ENCODE measurements at places on chromosomes 7 and 10.

DNA sequence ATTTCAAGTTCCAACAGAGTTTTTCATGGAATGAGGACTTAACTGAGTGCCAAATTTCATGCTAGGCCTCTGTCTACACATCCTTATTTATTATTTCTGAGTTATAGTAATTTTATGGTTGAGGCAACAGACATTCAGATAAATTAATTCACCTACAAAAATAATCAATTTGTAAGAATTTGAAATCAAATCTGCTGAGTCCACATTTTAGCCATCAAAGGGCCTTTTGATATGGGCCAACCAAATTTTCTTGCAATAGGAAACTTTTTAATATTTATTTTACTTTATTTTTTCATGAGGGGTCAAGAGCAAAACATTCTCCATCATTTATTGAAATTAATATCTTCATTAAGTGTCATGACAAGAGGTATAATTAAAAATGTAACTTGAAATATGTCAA is 875.5 kb downstream of the NRG3 start:
- no peak for DNase-seq

GRCh38 chr10:106557951-106558733 is 606.4 kb downstream of the SORCS1 start:
- no peak for DNase-seq

GRCh38 chr10:70441895-70442309 is 421 bp upstream of the NODAL start:
- DNase-seq = no peak

DNA sequence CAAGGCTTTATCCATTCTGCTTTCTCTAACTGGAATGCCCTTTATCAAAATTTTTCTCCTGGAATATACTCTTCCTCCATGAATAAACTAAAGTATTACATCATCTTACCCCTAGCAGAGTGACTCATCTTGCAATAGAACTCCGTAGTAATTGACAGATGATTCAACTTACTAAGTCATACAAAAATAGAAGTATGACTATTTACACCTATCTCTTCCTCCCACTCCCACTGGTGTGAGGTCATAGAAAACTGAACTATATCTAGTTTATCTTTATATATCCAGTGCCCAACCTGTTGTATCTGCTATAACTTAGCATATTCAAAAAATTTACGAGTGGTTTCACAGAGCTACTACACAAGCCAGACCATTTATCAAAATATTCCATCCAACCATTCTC is 26.1 kb downstream of the ABCB1 start:
- DNase-seq = peak; percentile 48

DNA sequence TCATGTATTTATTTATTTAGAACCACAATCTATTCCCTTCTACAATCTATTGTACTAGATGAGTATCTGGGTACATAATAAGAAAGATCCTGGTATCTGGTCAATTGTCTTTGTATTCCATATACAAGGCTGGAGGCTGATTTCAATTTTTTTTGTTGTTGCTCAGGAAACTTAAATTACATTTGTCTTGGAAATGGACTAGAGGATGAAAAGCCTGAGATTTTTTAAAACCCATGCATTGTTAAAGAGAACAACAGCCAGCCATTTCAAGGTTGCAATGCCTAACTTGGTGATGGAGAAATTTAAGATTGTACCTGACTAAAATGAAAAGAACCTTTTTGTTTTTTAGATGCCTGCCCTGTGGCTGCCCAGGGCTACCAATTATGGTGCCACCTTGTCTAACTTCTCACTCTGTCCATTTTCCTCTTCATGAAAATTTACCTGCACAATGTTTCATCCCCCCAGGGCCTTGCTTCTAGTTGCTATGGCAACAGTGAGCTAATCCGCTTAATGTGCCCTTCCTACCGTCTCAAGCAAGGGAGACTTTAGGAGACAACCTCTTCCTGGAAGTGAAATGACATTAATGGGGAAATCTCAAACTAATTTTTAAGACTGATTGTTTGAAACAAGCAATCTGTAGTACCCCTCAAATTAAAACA is 203.7 kb upstream of the PHYHIPL start:
- no peak for DNase-seq

DNA sequence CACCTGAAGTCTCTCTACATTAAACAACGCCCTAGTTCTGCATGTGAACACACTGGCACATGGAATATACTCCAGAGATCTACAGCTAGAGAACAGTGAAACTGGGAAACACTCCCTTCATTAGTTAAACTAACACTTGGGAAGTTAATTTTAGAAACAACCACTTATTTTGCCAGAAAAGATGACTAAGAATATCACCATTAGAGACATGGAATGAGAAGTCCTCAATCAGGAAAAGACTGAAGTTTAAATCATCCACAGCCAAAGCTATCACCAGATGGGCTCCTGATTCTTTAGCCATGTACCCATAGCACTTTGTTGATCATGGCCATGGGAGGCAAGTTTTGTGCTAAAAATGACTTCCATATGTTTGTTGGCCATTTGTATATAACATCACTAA is 719.5 kb downstream of the KCNMA1 start:
- DNase-seq = no peak

GRCh38 chr7:84025332-84025927 is 169.2 kb downstream of the SEMA3A start:
- DNase-seq = peak; percentile 82

- no peak for DNase-seq
Observed at GRCh38 chr10:24848195-24848594, 104.2 kb downstream of the PRTFDC1 start.

DNA sequence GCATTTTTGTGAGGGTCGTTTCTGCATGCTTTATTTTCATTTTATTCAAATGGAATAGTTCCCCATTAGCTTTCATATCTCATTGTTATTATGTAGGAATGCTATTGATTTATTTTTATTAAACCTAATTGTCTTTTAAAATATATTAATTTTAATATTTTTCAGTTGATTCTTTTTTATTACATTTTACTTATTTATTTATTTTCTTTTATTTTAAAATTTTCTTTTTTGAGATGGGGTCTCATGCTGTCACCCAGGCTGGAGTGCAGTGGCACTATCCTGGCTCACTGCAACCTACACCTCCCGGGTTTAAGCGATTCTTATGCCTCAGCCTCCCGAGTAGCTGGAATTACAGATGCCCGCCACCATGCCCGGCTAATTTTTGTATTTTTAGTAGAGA is 7.4 kb upstream of the STK17A start:
- no peak for DNase-seq

GRCh38 chr10:28806951-28807759 is 129.8 kb downstream of the BAMBI start:
- DNase-seq = no peak

GRCh38 chr10:11824825-11825224 is 1.7 kb downstream of the PROSER2 start:
- DNase-seq = no peak

- DNase-seq = peak; percentile 95
Observed at GRCh38 chr10:70664702-70665195, 7.6 kb upstream of the ADAMTS14 start.

Data from AG08395 (cell line).